ENCODE measurements at places on chromosomes 6 and 20.

DNA sequence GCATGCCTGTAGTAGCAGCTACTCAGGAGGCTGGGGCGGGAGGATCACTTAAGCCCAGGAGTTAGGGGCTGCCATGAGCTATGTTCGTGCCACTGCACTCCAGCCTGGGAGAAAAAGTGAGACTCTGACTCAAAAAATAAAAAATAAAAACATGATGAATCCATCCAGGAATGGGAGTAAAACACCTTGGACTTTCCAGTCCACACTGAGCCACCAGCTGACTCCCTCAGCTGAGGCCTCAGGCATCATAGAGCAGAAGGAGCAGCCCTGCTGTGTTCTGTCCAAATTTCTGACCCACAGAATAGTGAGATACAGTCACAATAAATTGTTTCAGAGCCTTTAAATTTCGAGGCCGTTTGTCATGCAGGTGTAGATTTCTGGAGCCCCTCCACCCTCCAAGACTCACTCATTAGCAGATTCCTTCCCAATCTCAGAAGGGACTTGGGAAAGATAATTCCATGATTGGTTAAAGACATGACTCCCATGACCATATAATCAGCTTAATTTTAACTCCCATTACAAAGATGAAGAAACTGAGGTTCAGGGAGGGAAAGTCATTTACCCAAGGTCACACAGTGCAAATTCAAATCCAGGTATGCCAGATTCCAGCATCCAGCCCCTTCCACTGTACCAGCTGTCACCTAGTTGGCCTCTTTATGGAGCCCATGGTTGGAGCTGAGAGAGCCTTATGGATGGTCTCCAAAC lies 9.0 kb upstream of the MMP9 start:
- DNase-seq: no peak

DNA sequence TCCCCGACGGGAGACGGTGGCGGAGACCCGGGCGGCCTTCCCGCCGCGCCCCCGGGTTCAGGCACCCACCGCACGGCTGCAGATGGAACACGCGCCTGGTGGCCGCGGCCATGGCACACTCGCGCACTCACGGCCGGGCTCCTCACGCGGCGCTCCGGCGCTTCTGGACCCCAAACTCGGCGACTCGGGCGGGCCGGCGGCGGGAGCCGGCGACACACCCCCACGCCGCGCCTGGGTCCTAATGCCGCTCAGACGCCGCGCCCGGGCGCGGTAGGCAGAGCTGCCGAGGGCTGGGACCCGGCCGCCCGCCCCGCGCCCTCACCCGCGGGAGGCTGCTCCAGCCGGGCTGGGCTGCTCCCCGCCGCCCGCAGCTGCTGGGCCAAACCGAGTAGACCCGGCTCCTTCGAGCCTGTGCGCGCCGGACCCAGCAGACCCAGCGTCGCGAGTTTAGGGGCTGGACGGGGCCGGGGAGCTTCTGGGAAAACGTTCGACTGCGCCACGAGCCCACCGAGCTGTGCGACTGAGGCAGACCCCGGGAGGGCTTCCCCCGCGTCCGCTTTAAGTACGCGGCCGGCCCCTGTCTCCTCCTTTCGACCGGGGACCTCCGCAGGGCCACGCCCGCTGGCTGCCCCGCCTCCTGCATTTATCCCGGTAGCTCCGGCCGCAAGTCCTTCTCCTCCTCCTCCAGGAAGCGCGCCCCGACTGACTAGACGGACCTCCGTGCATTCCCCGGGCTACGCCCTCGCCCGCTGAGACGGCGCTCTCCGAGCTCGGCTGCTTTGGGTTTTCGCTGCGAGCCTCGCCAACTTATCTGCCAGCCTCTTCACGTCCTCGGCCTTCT lies at the start of gene SLC4A11:
SLC4A11 (minus strand) TSS at position 165 of the 841 bp plus-strand sequence; CDS start at position 112, 53 bp downstream.
- DNase-seq: no peak

DNA sequence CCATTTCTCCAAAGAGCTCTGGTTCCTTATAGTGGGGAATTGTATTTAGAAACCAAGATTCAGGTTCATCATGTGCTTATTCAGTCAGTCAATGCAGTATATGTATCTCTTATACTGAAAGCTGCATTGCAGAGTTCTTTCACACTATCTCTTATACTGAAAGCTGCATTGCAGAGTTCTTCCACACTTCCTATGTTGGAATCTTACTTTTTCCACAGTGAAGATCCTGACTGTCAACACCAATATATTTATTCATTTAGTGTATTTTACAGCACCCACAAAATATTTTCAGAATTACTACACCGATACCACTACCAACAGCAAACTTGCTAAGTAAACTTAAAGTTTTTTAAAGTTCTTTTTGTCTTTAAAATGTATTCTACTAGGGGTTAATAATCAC lies 349.3 kb upstream of the MMS22L start:
- DNase-seq: no peak

GRCh38 chr6:35973670-35974222 lies 50.7 kb downstream of the SLC26A8 start:
- no peak for DNase-seq

DNA sequence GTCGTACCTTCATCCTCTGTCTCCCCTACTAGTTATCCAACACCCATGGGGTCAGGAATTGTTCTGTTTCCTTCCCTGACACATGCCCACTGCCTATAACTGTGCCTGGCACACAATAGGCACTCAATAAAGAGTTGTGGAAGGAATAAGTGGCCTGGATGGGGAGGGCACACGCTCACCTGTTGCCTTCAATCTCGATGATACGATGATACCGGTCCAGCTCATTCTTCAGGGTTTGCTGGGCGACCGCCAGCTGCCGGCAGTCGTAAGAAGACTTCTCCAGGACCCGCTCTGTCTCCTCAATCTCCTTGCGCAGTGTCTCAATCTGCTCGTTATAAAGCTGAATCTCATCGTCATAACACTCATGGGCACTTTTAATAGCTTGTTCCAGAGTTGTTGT lies 32.5 kb downstream of the BFSP1 start:
- DNase-seq: no peak

GRCh38 chr6:109236115-109237076 lies 141.1 kb downstream of the CEP57L1 start:
- no peak for DNase-seq

GRCh38 chr6:168367285-168367751 lies 47.7 kb upstream of the DACT2 start:
- no peak for DNase-seq

GRCh38 chr6:30684386-30685156 lies 1.9 kb downstream of the PPP1R18 start:
- peak; percentile 41 for DNase-seq

DNA sequence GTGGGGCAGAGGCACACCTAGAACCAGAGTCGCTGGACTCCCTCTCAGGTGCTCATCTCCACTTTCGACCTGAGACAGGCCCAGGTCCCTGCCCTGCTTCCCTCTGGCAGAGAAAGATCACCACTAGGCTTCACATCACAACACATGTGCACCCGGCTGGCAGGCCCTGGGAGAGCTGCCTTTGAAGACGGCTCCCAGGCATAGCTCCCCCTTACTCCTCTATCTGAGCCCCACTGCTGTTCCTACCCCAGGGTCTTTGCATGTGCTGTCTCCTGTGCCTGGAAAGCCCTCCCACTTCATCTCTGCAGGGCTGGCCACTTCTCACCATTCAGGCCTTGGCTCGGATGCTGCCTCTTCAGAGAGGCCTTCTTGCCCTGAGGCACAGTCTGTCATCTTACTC lies 89.2 kb downstream of the NOL4L start:
- DNase-seq: no peak

GRCh38 chr6:54288474-54288873 lies 19.8 kb upstream of the TINAG start:
- DNase-seq: no peak

- DNase-seq: no peak
Measured at GRCh38 chr6:25615471-25615870, 36.5 kb upstream of the SCGN start.

GRCh38 chr6:168574075-168574698 lies 133.2 kb downstream of the SMOC2 start:
- DNase-seq: no peak
